Psoas muscle (tissue), 8 donors: ENCODE measurements at places on chromosomes 1 and 21. TPM values are rescaled to one million over a fixed set of nuclear protein-coding genes. Genes with fewer than 3 reads are reported as not detected.

The MASP2 gene
- not detected for total RNA-seq

The SPATA17 gene
- 0.42 TPM for total RNA-seq

The CHI3L1 gene
- total RNA-seq = 156 TPM

The ARPC5 gene
- 17.1 TPM for total RNA-seq

The MAP10 gene
- 2.1 TPM for total RNA-seq

The FAM76A gene
- 9.1 TPM for total RNA-seq

The GNG12 gene
- 18.6 TPM for total RNA-seq

The ELAVL4 gene
- not detected for total RNA-seq

The DCST1 gene
- not detected for total RNA-seq

The PAX7 gene
- 2.6 TPM for total RNA-seq

The ATAD3C gene
- 0.55 TPM for total RNA-seq

- no peak for DNase-seq
Observed at GRCh38 chr1:71561729-71562128, 480.9 kb upstream of the ZRANB2 start.

DNA sequence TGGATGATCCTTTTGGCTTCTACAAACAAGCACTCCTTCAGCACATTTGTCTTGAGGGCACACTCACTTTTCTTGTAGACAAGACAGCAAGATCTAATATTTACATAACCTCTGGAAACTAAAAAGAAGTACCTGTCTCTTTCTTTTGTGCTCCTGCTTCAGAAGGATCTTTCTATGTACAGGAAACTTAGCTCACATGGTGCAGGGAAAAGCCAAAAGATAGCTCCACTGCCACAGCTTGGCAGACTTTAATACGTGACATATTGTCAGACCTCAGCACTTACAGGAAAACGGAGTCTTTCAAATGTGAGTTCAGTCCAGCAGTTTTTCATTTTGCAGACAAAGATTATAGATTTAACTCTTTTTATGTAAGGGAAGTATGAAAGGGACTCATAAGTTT lies 225.5 kb upstream of the SAMSN1 start:
- no peak for DNase-seq

GRCh38 chr21:35470522-35470921 lies 421.4 kb upstream of the RUNX1 start:
- DNase-seq = no peak

GRCh38 chr1:239707615-239708014 lies 321.2 kb downstream of the CHRM3 start:
- no peak for DNase-seq

GRCh38 chr1:234649432-234650081 lies 39.6 kb upstream of the IRF2BP2 start:
- no peak for DNase-seq

GRCh38 chr1:97192872-97193572 lies 471.4 kb downstream of the PTBP2 start:
- DNase-seq = no peak

GRCh38 chr1:39499668-39500067 lies 8.2 kb downstream of the BMP8A start:
- no peak for DNase-seq

- no peak for DNase-seq
Observed at GRCh38 chr1:186531561-186532165, 70.7 kb upstream of the PDC start.

- no peak for DNase-seq
Observed at GRCh38 chr1:186026946-186027345, 292.8 kb downstream of the HMCN1 start.

DNA sequence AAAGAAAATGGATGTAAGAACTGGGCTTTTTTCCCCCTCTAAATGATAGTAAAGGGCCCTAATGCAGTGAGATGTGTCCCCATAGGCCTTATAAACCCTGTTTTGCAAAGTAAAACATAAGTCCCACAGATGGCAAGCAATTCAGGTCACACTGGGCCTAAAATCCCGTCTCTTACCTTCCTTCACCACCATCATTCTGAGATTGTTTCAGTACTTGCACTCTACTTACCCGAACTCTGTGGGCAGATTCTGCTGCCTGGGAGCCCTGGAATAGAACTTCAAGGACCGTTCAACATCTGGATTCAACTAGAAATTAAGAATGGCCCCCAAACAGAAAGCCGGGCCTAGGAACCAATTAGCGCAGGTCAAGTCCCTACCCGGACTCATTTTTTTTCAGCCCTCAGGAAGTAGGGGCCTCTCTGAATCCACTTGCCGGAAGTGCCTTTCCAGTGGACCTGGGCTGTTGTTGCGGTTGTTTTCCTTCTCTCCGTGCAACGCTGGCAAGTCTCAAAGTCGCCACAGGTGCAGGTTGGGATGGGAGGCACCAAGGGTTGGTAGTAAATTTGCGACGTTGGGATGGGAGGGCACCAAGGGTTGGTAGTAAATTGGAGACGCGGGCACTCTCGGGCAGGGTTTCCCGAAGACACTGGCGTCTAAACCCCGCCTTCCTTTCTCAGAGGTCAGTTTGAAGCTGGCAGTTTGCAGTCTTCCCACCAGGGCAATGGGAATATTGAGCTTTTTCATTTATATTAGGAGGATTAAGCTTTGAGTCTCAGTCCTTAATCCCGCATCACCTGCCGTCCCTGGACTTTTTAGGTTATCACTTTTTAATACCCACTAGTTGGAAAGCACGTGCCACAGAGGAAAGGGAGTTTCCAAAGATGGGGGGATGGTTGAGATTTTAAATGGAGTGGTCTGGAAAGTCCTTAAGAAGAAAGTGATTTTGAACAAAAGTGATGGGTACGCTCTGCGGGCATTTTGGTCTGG lies at the start of gene TMEM69:
TMEM69 (plus strand) TSS at position 428 of the 987 bp plus-strand sequence. CDS start 2,888 bp downstream, outside the sequence.
- DNase-seq = peak; percentile 83

GRCh38 chr1:152005360-152005912 lies 11.8 kb upstream of the S100A10 start:
- DNase-seq = no peak

- DNase-seq = no peak
Observed at GRCh38 chr1:247077213-247077612, 1.4 kb downstream of the ZNF670 start.
